HCEC 1CT (cell line): ENCODE measurements at places on chromosomes 12 and 14.

- no peak for DNase-seq
These were observed 3.3 kb downstream of the ENO2 start for GRCh38 chr12:6917491-6918231.

DNA sequence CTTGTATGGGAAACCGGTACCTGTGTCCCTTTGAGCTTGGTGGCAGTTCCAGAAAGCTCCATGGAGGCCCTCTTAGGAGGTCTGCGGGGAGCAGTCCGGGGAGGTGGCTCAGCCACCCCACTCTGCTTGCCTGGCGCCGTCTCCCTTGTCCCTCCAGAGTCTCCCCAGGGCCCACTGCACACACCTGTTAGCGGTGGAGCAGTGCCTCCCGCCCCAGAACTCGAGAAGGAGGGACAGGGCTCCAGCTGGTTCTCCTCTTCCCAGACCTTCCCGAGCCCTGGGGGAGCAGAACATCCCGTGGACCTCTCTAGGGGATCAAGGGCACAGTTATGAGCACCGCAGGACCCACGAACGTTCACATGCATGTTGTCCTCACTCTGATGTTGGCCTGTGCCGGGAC is 10.8 kb downstream of the ASPG start:
- DNase-seq, result no peak

GRCh38 chr14:55120571-55121495 is 8.2 kb upstream of the LGALS3 start:
- DNase-seq, result no peak

DNA sequence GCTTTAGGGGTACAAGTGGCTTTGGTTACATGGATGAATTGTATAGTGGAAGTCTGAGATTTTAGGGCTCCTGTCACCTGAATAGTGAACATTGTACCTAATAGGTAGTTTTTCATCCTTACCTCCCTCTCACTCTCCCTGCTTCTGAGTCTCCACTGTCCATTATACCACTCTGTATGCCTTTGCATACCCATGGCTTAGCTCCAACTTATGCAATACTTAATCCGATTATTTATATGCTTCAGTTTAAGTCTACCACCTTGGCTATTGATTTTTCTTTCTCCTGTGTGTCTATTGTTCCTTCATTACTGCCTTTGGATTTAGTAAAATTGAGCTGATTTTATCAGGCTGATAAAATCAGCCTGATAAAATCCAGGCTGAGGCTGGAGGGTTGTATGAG is 30.5 kb upstream of the C12orf71 start:
- DNase-seq, result peak; percentile 8

- no peak for DNase-seq
These were observed 99.6 kb downstream of the LIN7A start for GRCh38 chr12:80838024-80838658.

DNA sequence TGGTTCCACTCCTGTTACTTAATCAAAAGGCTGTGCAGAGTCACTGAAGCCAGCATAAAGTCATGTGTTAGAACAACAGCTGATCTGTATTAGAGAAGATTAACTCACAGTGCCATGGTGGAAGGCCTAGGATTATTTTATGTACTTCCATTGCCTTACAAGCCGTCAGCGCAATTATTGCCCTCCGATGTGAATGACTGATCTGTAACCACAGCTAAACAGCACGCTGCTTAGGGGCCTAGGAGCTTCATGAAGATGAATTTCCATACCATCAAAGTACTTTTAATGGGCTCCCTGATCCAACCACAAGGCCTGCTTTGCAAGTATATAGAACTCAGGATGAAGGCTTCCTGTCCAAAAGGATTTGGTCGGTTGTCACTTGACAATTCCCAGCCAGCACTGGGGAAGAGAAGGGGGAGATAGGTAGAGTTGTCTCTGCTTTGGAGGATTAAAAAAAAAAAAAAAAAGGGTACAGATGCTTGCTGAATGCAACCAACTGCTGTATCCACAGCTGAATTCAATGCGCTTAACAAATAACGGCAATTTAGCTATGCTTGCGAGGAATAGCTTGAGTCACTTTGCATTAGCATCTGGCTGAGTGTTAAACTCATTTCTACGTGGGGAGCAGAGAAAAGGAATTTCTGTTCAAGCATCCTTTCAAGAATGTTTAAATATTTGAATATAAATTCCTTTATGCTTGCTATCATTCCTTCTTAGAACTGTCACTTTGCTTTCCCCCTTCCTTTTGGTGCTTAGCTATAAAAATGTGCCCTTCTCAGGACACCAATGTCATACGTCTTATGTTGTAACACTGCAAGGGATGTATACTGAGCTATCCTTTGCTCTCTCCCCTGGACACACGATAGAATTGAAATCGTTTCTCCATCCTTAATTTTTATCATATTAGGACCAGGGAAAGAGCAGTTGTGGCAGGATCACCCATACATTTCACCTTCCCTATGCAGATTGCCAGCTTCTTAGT is 387.8 kb downstream of the SOX5 start:
- no peak for DNase-seq

GRCh38 chr14:83455561-83455960 is 1921.9 kb upstream of the SEL1L start:
- DNase-seq, result no peak

GRCh38 chr14:34051966-34052657 is 101.2 kb upstream of the EGLN3 start:
- no peak for DNase-seq

- DNase-seq, result peak; percentile 24
These were observed 169.2 kb upstream of the PLXNC1 start for GRCh38 chr12:93979189-93979588.

DNA sequence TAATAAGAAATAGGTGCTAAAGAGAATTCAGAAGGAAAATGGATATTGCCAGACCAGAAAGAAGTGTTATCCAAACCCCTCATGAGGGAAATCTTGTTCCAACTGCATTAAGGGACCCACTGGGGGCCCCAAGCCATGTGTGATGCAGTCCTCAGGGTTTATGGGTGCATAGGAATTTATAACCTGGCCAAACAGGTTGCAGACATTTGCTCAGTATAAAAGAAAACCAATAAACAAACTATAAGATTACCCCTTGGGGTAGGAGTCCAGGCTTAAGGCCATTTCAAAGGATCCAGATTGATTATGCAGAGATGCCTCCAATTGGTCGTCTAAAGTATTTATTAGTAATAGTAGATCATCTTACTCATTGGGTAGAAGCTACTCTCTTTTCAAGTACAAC is 240.9 kb upstream of the DIO3 start:
- no peak for DNase-seq

GRCh38 chr14:102593825-102594137 is 1.3 kb downstream of the RCOR1 start:
- DNase-seq, result peak; percentile 30

DNA sequence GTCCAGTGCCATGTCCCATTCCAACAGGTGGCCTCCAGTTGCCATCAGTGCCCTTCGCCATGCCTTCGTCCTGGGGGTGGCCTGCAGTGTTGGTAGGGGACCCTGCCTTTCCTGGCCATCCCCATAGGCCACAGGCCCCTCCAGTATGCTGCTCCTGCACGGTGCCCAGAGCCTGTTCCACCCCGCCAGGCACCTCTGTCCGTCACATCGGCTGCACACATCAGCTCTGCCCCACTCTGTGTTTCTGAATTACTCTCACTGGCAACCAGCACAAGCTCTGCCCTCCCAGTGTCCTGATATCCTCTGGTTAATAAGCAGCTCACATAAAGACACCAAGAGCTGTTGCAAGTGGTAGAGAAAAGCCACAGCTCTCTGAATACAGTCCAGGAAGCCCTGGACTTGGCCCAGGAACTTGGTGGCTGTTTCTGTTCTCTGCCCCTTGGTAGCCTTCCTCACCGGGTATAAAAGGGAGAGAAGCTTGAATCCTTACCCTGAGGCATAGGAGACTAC is 31.3 kb upstream of the ATP2A2 start:
- no peak for DNase-seq
